ENCODE measurements at places on chromosomes 3 and 15.

GRCh38 chr3:159872374-159873109 is 116.1 kb upstream of the IL12A start:
- peak; percentile 6 for DNase-seq

GRCh38 chr3:186493525-186494255 is 50.5 kb downstream of the CRYGS start:
- no peak for DNase-seq

- DNase-seq: no peak
Measured at GRCh38 chr15:89118481-89118989, 30.3 kb downstream of the ABHD2 start.

- no peak for DNase-seq
Measured at GRCh38 chr3:90136456-90137191, 1029.2 kb downstream of the EPHA3 start.

DNA sequence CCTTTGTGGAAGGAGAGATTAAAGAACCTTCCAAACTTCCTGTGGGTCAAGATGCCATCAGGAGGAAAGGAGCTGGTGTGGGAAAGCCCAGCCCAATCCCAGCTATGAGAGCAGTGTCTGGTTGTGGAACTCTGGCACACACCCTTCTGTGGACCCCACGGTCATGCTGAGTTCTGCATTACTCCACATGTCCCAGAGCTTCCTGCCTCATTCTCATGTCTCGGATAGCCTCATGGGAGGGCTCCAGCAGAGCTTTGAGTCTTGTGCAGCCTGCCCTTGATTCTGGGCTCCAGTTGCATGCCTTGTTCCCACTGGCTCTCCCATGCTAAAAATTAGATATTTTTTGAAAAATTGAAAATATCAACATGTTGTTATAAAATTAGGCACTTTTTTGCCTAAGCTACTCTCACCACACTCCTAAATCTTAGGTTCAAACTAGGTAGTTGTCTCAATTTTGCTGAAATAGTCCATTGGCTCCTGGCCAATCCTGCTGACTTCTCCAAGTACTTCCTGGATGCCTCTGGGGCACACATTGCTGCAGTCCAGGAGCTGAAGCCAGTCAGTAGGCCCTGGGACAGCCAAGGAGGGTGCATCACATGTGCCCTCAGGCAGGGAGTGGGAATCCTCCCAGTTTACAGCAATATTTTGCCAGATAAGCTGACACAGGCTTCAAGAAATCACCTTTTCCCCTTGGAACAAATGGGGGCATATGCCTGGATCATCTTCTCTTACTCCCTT is 144.3 kb downstream of the EEFSEC start:
- no peak for DNase-seq

DNA sequence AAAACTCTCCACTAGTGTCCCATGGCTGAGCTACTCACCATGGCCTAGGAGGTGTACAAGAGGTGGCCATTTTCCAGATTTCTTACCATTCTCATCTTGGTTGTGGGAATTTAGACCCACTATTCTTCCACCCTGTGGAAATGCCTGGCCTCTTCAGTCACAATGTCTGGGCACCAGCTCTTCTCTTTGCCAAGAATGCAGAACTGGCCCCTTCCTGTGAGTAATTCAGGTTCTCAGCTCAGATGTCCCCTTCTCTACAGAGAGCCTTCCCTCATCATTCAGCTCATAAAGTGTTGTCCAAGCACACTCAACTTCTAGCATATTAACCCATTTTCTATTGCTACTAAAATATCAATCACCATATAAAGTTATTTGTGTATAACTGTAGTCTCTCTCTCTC is 575.5 kb upstream of the KCNMB2 start:
- DNase-seq: no peak

GRCh38 chr3:182244222-182244971 is 532.7 kb downstream of the SOX2 start:
- DNase-seq: peak; percentile 24

- DNase-seq: no peak
Measured at GRCh38 chr3:89560568-89560967, 453.1 kb downstream of the EPHA3 start.

DNA sequence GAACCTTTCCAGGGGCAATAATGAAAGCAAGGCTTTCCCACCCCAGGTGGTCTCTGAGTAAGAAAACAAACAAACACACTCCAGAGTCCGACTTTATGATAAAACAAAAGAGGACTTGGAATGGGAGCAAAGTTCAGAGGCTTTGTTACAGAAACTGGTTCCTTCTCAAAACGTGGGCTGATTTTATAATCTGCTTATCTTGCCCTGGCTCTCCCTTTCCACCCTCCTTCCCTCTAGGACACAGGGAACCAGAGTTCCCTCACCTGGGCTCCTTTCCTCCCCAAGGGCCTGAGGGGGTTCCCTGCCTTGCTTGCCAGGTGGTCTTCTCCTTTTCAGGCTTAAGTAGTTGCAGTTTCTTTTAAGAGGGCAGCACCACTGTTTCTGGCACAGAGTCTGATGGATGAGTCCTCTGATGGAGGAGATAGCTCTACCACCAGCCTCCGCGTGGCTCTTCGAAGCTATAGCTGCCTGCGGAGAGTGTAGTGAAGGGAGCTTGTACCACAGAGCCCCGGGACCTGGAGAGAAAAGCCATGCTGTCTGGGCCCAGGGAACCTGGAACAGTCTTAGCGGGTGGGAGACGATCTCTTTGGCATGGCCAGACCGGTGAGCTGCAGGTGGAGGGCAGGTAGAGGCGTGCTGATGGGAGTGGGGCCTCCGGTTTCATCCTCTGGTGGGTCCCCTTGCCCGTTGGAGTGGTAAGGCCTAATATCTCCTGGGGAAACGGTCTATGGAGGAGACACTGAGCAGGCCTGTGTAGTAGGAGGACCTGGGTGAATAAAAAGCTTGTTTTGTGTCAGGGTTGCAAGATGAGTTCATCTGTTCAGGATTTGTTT is 68.7 kb downstream of the SMAD6 start:
- no peak for DNase-seq

DNA sequence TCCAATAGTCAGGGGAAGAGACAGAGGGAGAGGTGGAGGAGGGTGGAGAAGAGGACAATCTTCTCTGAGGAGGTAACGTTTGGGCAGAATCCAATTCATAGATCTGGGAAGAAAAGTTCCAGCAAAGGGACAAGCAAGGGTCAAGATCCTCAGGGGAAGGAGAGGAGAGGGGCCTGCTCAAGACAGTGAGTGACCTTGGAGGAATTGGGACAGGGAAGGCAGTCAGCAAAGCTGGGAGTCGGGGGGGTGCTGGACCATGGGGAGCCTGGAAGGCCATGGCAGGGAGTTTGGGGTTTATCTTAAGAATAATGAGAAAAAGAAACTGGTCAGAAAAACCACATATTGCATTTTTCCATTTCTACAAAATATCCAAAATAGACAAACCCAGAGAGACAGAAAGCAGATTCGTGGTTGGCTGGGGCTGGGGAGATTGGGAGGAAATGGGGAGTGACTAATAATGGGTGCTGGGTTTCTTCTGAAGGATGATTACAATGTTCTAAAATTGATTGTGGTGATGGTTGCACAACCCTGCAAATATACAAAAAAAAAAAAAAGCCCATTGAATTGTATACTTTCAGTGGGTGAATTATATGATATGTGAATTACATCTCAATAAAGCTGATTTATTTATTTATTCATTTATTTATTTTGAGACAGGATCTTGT is 19.6 kb upstream of the SRP14 start:
- DNase-seq: no peak

GRCh38 chr3:78846718-78847117 is 921.1 kb downstream of the ROBO1 start:
- DNase-seq: no peak

Data from G401 (cell line).